ENCODE measurements at places on chromosomes 13 and 19.
A peak's percentile ranks its signal among the peaks of the same experiment; 100 is the strongest.

DNA sequence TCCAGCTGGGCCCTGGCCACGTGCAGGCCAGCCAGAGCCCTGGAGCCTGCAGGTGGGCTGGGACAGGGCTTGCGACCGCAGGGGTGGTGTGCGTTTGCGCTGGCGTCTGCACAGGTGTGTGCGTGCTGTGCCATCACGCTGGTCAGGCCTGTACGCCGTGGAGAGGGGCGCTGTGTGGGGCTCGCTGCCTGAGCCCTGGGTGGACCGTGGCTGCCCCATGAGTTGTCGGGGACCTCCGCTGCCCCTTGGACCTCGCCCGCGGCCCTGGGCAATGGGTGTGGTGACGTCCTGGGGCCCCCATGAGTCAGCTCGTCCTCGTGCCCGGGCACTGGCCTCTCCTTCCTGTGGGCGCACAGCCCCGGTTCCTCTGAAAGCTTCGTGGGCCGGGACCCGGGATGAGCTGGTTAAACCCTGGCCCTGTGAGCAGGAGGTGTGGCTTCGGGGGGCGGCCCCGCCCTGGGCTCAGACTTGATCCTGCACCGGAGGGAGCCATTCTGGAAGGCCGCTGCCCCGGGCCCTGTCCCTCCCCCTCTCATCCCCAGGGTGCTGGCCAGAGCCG lies 6.8 kb downstream of the CSNK1G2 start:
- DNase-seq, result no peak

GRCh38 chr19:3457528-3458228 lies 22.6 kb downstream of the SMIM24 start:
- DNase-seq, result no peak

DNA sequence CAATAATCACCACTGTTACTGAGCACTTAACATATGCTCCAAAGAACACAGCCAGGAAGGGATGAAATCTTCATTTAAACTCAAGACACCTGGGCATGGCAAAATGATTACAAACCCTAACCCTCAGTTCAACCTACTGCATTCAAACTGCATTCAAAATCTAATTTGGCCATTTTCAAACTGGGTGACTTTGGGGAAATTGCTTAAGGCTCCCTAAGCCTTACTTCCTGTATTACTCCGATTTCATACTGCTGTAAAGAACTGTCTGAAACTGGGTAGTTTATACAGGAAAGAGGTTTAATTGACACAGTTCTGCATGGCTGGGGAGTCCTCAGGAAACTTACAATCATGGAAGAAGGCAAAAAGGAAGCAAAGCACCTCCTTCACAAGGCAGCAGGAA lies 50.4 kb downstream of the CBY2 start:
- peak; percentile 24 for DNase-seq

DNA sequence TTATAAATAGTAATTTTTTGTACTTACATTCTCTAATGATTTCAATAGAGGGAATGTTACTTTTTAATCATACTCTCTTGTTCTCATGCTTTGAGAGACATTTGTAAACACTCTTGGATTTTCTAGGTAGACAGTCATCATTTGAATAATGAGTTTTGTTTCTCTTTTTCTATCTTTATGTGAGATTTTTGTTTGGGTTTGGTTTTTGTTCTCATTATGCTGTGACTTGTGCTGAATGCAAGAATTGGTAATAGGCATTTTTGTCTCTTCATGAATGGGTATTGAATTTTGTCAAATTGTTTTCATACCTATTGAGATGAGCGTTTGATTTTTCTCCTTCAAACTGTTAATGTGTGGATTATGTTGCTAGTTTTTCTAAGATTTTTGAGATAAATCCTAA lies 56.8 kb upstream of the GPR183 start:
- no peak for DNase-seq

- DNase-seq, result no peak
These were observed 47.8 kb upstream of the C1QTNF9 start for GRCh38 chr13:24261566-24261965.

- peak; percentile 81 for DNase-seq
These were observed 80.0 kb upstream of the GPR183 start for GRCh38 chr13:99386911-99387788.

DNA sequence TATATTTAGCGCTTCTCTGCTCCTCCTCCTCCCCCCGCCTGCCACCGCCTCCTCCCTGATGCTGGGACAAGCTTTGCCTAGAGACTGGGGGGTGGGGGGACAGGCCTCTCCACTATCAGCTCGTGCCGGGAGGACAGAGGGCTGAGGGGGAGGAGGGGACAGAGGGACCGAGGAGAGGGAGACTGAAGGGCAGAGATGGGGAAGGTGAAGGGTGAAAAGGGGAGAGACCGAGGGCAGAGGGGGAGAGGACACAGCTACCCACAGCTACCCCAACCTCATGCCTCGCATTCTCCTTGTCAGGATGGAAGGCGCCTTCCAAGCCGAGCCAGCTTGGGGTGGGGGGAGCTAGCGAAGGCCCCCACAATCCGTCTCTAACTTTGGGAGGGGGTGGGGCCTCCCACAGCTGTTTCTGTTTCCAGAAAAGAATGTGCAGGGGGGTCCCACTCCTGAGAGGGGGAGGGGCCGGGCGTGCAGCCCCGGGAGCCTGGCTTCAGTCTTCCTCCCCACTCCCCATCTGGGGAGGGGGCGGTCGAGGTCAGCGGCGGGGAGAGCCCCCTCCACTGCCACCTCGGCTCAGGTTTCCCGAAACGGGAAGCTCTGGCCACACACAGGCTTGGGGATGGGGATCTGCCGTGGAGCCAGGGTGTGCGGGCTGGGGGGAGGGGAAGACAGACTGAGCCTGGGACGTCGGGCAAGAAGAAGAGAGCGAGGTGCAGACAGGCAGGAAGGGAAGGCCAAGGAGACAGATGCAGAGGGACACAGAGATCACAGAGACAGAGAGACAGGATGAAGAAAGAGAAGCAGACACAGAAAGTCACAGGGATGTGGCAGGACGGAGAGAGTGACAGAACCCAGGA lies 1.6 kb downstream of the DACT3 start:
- DNase-seq, result peak; percentile 51

DNA sequence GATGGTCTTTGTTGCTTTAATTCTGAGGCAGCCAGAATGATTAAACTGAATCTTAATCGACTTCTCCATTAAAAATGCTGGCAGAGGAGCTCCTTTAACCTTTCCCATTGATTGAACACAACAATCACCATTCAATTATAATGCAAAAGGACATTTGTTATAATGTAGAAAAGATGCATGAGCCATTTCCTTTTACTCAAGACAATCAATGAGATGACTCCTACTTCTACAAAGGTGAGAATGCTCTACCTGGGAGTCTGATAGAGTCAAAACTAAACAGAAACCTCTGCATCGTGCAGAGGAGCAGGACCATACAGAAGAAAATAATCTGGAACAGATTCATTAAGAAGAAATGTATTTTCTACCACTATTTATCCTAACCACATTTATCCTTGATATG lies 253.6 kb upstream of the DACH1 start:
- no peak for DNase-seq

- peak; percentile 88 for DNase-seq
These were observed at the start of gene ZNF112 for GRCh38 chr19:44356383-44357111. Gene ZNF112, minus strand, starts transcription at chr19:44356680. Its CDS starts 16,141 bp downstream, at chr19:44340539.

GRCh38 chr19:13615890-13616289 lies 109.6 kb upstream of the CACNA1A start:
- peak; percentile 23 for DNase-seq

DNA sequence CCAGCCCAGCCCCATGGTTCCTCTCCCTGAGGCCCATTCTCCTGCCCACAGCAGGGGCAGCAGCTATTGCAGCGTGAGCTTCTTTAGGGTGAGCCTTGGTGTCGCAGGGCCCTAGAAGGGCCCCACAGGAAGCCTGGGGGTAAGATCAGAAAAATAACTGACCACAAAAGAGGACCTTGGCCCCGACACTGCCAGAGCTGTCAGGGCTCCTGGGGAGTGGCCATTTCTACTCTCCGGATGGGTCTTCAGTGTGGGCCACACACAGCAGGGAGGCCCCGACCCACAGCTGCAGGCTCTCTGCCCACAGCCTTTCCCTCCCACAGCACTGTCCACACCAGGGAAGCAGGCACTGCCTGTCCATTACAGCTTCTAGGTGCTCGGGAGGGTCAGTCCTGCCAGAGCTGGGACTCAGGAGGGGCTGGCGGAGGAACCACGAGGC lies 3.5 kb upstream of the SIGLEC8 start:
- DNase-seq, result peak; percentile 87

- no peak for DNase-seq
These were observed 342.7 kb upstream of the SGCG start for GRCh38 chr13:22837980-22838647.

GRCh38 chr13:76016799-76017400 lies 380.8 kb downstream of the LMO7 start:
- peak; percentile 63 for DNase-seq

DNA sequence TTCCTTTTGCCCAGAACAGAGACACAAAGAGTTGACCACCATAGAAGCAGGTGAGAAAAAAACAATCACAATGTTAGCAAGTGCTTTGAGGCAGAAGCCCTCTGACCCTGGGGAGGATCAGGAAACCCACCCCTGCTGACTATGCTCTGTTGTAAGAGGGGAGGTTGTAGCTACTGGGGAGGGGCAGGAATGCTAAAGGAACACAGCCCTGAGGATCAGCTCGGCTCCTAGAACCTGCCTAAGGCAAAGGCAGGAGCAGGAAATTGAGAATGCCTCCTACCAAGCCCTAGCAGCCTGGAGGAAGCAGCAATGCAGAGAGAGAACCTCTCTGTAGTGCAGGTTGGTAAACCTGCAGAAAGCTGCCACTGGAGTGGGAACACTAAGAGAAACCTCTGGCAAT lies 624.0 kb upstream of the KLF12 start:
- DNase-seq, result no peak

DNA sequence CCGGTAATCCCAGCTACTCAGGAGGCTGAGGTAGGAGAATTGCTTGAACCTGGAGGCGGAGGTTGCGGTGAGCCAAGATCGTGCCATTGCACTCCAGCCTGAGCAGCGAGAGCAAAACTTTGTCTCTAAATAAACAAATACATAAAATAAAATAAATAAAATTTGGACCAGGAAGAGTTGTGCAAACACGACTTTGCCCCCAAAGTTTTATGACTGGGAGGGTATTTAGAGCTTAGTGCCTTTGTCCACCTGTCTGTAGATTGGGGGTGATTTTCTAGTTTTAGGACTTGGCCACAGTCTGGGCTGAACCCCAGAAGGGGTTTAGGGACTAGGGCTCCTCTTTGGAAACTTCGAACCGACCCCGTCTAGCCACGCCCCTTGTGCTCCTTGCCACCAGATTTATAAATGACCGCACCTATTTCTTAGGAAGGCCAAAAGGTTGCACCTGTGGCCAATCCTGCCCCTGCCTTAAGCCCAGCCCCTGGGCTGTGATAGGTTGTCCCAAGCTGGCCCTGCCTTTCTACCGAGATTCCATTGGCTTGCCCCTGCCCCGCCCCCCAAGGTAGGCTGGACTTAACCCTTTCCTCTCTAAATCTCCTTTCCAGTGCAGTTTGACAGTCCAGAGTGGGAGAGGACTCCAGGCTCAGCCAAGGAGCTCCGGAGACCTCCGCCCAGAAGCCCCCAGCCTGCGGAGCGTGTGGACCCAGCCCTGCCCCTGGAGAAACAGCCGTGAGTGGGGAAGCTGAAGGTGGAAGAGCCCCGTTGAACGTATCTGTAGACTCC lies 5.3 kb downstream of the SHD start:
- DNase-seq, result peak; percentile 59

DNA sequence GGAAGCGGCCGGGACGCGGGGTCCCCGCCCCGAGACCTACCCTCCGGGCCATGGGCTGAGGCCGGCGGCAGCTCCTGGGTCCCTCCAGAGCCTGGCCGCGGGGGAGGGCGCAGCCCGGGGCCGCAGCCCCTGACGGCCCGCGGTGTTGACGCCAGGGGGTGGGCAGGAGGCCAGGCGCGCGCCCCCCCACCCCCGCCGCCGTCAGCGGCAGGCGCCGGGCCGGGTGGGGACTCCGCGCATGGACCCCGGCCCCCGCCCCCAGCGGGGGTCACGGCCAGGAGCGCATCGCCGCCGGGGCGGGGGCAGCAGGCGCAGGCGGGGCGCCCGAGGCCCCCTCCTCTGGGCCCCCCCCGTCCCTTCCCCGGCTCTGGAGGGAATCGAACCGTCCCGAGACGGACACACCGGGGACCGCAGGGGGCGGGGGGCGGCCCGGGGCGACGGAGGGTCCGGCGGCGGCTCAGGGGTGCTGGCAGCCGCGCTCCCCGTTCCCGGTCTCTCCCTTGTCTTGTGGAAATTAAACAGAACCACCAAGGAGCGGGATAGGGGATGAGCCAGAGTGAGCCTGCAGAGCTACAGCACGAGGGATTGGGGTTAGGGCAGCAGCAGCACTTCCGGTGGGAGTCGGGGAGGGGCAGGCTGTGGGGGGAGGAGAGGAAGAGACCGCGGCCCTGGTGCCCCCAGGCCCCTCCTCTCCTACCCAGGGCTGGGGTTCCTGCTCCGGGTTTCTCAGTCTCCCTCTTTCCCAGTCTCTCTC lies at the start of gene MEIS3:
TSS of gene MEIS3 (minus strand) at position 498 of the 754 bp plus-strand sequence. CDS start at position 52, 446 bp downstream.
- DNase-seq, result no peak

- DNase-seq, result no peak
These were observed 71.7 kb upstream of the VSTM2B start for GRCh38 chr19:29454109-29454508.

- no peak for DNase-seq
These were observed 699 bp downstream of the PTOV1 start for GRCh38 chr19:49851456-49852259.

- peak; percentile 67 for DNase-seq
These were observed 269.3 kb upstream of the MIR17HG start for GRCh38 chr13:91078093-91078679.

DNA sequence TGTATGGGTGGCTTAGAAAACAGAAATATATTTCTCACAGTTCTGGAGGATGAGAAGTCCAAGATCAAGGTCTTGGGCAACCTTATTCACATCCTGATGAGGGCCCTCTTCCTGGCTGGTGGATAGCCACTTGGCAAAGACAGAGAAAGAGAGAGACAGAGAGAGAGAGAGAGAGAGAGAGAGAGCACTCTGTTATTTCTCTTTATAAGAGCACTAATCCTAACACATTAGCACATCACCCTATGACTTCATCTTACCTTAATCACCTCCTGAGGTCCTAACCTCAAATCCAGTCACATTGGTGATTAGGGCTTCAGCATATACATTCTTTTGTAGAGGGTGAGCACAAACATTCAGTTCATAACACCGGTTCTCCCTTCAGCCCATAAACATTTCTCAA lies 430.3 kb downstream of the EFNB2 start:
- no peak for DNase-seq

- no peak for DNase-seq
These were observed 19.6 kb upstream of the KBTBD7 start for GRCh38 chr13:41213919-41214318.

DNA sequence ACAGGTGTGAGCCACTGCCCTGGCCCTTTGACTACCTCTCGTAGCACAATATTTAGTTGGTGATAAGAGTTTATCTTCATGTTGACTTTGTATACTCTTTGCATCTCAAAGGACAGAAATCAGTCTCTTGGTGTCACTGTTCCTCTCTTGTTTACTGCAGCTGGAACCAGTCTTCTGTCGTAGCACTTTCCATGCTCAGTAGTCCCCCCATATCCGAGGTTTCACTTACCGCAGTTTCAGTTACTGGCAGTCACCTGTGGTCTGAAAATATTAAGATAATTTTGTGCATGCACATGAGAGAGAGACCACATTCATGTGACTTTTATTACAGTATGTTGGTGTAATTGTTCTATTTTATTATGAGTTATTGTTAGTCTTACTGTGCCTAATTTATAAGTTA lies 49.1 kb downstream of the WASF3 start:
- DNase-seq, result peak; percentile 59

GRCh38 chr19:47510516-47511127 lies 4.2 kb downstream of the NAPA start:
- no peak for DNase-seq

GRCh38 chr13:64993514-64994164 lies 2236.5 kb downstream of the PCDH9 start:
- DNase-seq, result peak; percentile 4

GRCh38 chr13:24135674-24136300 lies 24.7 kb upstream of the SPATA13 start:
- no peak for DNase-seq

- DNase-seq, result peak; percentile 63
These were observed 647 bp upstream of the KLF12 start for GRCh38 chr13:74134777-74135325.

Measured in hematopoietic multipotent progenitor cell treated with erythropoietin and hydrocortisone succinate and interleukin-3 and kit ligand, for 4 days (in vitro differentiated cells).